ENCODE measurements at places on chromosomes 5 and 9. TPM values are rescaled to one million over a fixed set of nuclear protein-coding genes. Genes with fewer than 3 reads are reported as not detected.
A peak's percentile ranks its signal among the peaks of the same experiment; 100 is the strongest.

DNA sequence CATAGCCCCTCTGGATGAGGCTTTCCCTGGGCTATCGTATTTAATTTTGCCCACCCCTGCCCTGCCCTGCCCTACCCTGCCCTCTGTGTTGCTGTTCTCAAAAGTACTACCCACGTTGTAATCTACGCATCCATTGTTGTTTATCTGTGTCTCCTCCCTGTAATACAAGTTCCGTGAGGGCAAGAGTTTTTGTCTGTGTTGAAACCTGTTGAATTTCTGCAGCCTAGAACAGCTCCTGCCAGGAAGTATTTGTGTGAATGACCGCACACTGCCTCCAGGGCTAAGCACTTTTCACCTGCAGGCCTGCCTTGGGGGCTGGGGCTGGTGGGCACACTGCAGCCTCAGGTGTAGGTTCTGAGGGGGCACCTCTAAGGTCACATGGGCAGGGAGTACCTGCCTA, 244.8 kb downstream of the HSPA4 start:
- DNase-seq = no peak

- DNase-seq = no peak
Observed at GRCh38 chr9:16275795-16276624, 594.5 kb downstream of the BNC2 start.

Gene PRDM9
- not detected for total RNA-seq

Gene MCC
- 31.7 TPM for total RNA-seq

DNA sequence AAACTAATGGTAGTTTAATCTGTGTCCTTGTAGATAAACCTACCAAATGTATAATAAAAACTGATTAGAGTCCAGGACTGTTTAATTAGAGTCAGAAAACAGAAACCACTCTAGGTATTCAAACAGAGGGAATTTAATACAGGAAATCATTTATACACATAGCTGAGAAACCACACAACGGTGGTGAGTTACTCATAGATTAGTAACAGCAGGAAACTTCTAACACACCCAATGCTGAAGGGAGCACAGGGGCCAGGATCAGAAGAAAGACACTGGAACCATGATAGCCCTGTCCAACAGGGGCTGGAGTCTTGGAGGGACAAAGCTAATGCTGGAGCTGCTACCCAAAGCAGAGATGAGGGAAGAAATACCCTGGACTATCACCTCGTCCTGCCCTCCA, 321.0 kb downstream of the ACTL7B start:
- DNase-seq = no peak

DNA sequence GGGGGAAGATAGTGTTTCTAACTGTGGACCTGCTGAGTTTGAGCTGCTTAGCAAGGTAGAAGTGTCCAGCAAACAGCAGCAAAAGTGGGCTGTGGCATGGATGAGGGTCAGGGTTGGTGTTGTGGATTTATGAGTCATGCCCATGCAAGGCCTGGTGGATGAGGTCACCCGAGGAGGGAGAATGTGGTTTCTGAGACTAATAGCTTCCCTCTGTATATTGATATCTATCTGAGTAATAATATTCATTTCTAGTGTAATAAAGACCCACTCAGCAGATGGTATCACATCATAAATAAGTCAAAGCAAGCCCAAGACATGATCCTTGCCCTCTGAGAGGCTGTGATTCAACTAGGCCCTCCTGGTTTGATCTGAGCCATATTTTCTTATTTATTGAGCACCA, 597.8 kb upstream of the CLINT1 start:
- DNase-seq = peak; percentile 69

GRCh38 chr5:101153526-101153925, 250.4 kb upstream of the ST8SIA4 start:
- no peak for DNase-seq

- no peak for DNase-seq
Observed at GRCh38 chr9:72977670-72978069, 24.8 kb upstream of the ALDH1A1 start.

DNA sequence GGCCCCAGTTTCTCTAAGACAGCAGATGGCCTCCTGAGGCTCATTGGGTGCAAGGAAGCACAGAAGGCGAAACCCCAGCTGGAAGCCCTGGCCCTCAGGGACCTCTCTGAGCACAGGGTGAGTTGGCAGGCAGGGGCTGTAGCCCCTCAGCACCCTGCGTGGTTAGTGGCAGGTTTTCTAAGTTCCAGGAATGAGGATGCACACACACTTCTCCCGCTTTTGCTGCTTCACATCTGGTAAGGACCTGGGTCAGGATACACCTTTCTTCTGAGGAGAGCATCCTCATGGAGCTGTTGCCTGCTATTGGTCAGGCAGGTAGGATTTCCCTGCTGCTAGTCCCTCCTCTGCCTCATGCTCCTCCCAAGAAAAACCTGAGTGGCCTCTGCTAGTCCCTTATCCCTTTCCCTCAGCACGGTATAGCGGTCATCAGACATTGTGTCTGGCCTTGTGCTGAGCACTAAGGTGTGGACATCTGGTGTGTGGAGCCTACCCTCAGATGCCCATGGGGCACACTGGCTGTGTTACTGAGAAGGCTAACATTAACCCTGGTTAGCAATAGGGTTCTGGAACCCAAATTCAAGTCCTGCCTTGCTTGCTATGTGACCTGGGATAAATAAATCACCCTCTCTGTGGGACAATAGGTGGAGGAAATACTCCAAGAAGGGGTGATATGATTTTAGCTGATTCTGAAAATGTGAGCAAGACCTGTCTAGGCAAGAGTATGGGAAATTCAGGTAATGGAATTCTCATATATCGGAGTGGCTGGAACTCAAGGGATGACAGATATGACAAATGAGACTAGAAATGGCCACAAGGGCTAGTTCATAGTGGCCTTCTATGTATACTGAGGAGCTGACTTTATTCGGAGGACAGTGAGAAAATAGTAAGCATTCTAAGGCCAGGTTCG, 1.6 kb downstream of the SLC22A4 start:
- no peak for DNase-seq

GRCh38 chr9:101167490-101168134, 139.1 kb downstream of the PLPPR1 start:
- no peak for DNase-seq

GRCh38 chr9:82923092-82923911, 139.6 kb downstream of the RASEF start:
- DNase-seq = no peak

DNA sequence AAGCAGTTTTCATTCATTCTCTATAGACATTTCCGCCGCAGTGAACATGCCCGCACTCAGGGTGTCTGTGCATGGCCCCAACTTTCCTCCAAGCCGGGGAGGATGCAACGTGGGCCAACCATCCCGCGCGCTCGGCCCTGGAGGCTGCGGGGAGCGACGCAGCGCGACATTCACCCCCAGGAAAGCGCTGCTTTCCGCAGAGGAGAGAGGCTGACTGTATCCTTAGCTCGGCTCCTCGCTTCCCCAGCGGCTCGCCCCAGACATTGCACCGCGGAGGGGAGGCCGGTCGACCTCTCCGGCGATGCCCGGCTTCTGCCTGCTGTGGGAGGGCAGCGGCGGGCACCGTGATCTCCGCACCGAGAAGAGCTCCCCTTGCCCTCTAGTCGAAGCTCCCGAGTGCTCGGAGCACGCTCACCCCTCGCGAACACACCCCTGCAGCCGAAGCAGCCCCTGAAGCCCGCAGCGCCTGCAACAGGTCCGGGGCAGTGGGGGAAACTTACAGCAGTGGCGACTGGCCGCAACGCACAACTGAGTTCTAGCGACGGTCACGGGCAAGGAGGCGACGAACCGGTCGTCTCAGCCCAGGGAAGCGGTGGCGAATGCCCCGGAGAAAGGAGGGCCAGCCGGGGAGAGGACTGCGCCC, 600 bp downstream of the ENC1 start:
- no peak for DNase-seq

Gene DCAF12
- 20.4 TPM for total RNA-seq

- DNase-seq = no peak
Observed at GRCh38 chr9:34809504-34810186, 99.7 kb upstream of the CCL21 start.
